ENCODE measurements at places on chromosomes 6 and 20.

DNA sequence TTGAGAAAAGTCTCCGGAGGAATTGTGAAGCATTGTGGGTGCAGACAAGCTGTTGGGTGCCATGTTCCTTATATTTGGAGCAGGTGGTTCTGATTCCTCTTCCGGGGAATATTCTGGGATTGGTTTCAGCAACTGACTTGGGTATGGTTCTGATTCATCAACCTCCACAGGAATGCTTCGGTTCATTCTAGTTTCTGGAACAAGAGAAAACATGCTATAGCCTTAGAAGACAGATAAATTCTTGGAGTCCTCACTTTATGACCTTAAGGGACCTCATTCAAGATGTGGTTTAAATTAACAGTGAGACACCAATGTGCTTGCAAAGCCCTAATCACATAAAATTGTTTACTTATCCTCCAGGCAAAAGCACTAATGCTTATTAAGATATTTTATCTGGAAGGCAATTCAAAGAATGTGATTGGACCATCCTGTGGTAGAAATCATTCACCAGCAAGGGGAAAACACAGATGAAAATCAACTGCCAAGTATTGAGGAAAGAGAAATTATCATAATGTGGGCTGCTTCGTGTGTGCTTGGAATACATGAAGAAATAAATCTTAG lies 13.7 kb downstream of the TRAF3IP2 start:
- DNase-seq: no peak

- no peak for DNase-seq
Observed at GRCh38 chr20:23602241-23602640, 3.5 kb downstream of the CST9 start.

- DNase-seq: no peak
Observed at GRCh38 chr6:51928320-51928719, 159.1 kb downstream of the PKHD1 start.

DNA sequence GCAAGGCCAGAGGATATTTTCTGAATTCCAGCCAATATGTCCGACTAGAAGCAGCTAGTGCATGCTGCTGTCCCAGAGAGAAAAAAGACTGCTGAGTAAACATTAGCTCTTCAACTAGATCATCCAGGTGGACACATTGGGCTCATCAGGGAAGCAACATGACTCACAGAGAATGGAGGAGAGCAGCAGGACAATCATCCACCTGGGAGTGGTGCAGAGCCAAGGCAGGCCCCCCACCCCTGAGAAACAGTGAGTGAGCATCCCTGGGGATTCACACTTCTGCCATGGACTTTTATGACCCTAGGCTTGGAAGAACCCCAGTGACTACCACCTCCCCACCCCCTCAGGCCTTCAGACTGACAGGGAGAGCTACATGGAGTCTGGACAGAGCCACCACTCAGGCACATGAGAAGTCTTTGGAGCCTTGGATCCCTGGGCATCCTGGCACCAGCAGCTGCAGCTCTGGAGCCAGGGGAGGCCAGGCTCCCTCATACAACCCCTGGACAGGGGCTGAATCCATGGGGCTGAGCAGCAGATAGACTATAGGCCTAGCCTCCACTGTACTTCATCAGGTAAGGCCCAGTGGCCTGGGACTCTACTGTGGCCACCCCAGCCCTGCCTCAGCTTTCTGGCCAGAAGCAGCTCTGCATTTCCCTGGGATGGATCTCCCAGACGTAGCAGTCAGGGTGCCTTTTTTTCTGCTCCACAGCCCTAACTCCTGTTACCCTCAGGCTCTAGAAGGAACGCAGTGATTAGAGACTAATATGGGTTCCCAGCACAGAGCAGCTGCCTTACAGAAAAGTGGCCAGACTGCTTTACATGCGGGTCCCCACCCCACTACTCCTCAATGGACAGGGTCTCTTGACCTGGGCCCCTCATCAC lies 82.9 kb upstream of the RNF217 start:
- DNase-seq: no peak

GRCh38 chr6:149385998-149386646 lies 13.9 kb upstream of the SUMO4 start:
- no peak for DNase-seq

DNA sequence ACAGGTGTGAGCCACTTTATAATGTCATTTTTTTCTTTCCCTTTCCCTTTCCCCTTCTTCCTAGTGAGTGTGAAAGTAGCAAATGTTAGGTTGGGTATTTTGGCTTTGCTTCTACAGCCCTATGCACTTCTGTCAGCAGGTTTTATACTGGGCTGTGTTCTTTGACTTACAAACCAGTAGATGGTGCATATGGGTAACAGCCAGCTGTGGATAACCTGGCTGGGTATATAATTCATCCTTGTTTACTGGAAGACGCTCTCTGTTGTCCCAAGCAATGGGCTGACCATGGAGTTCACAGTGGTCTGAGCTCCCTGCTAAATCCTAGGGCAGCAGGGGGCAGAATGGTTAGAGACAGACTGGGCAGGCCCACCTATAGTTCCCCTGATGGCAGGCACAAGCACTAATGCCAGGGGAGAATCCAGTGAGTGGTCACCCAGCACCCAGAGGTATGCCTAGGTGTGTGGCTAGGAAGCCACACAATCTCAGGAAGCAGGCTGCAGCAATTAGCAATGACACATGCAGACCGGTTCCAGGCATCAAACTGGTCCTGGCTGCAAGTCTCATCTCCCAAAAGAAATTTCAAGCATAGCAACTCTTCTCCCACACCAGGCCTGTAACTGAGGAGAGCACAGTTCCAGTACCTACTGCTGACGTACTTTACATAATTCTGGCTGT lies 592.7 kb upstream of the MAN1A1 start:
- DNase-seq: no peak

DNA sequence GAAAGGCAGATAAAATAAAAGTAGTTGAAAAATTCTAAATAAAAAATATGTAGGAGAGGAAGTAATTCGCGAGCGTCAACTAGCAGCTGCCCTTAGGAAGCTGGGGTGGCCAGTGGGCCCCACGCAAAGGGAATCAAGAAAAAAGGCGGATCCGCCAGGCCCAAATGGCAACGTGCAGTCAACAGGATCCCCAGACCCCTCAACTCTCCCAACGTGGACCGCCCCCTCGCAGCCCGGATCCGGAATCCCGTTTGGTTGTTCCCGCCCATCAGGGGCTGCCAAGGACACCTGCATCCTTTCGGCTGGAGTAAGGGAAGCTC lies 296 bp downstream of the DZANK1 start:
- DNase-seq: no peak

DNA sequence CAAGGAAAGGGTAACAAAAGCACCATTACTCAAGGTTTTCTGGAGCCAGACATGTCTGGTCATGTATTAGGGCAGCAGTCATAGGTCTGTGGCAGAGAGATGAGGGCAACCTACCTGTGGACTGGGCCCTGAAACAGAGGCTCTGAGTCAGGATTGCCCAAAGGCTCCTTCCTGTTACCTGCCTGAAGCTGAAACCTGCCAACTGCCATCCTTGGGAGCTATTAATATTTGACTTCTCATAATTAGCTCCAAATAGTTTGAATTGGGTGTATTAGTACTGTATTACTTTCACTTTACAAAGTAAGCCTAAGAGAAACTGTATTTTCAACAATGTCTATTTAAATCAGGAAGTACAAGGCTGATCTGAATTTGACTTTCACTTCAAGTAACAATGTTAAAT lies 72.0 kb upstream of the TBX18 start:
- DNase-seq: no peak

- DNase-seq: no peak
Observed at GRCh38 chr6:105600336-105601260, 197.7 kb upstream of the PREP start.

GRCh38 chr6:1496836-1497760 lies 107.7 kb downstream of the FOXF2 start:
- no peak for DNase-seq

- no peak for DNase-seq
Observed at GRCh38 chr20:61990484-61990883, 75.2 kb downstream of the TAF4 start.
